ENCODE measurements at places on chromosomes 11 and 22. TPM values are rescaled to one million over a fixed set of nuclear protein-coding genes. Genes with fewer than 3 reads are reported as not detected.

- H3K27ac ChIP-seq = no peak overlapping the region
- H3K4me3 ChIP-seq = no peak overlapping the region
- H3K27me3 ChIP-seq = peaks cover 4% of the 10 kb centered on the region
- H3K36me3 ChIP-seq = no peaks in the 10 kb centered on the region
Observed at GRCh38 chr11:13104619-13105236, 95.6 kb downstream of the RASSF10 start.

Gene EMID1
- polyA plus RNA-seq = 0.43 TPM

Gene OR51B5
- not detected for polyA plus RNA-seq

GRCh38 chr22:48218889-48219420, 1456.5 kb downstream of the TBC1D22A start:
- peaks cover 20% of the 10 kb centered on the region for H3K27me3 ChIP-seq
- H3K4me1 ChIP-seq = no peaks in the 10 kb centered on the region
- no peak overlapping the region for H3K4me3 ChIP-seq
- no peaks in the 10 kb centered on the region for H3K36me3 ChIP-seq

Gene CNTF
- 1.0 TPM for polyA plus RNA-seq
